ENCODE measurements at places on chromosomes 2 and 18.

GRCh38 chr18:44693030-44693784 lies 12.5 kb downstream of the SETBP1 start:
- no peak for DNase-seq

- DNase-seq = no peak
Measured at GRCh38 chr2:73937899-73938298, 11.2 kb downstream of the DGUOK start.

DNA sequence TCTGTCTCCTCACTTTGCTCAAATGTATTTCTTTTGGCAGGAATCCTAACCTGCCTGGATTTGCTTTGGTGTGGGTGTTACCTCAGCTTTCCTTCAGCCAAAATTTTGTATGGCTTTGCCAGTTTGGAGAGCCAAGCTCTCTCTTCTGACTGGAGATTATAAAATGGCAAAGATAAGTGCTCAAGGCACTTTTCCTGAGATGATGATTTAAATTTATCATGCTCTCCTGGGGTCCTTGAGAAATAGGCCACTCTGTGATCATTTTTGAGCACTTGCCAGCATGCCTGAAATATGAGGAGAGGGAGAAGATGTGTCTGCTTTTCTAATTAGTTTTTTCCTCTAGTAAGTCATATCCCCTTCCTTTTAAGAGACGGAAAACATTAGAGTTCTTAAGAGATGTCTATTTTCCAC lies 683.0 kb downstream of the SLC4A3 start:
- DNase-seq = no peak

GRCh38 chr18:59324623-59324971 lies 6.1 kb upstream of the CPLX4 start:
- no peak for DNase-seq

DNA sequence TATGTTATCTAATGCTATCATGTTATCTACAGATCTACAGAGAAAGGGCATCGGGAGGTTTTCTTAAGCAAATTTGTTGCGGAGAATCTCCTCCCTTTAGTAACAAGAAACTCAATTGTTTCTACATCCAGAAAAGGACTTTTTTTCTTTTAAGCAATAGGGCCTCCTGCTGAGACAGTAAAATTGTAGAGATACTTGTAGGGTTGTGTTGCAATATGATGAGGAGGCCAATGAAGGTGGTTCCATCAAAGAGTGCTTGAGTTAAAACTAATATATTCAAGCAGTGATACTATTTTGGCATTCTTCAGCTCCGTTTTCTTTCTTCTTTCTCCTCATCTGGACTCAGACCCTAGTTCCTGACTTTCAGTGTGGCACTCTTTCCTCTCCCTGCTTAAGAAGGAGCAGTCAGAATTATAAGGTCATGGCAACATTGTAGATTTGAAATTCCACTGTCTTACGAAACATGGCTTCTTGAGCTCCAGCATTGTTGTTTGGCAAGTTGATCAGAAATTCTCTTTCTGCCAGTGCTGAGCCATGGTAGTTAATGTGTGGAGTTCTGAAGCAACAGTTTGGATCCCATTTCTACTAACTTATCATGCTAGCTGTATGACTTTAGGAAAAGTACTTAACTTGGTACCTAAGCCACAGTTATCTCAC lies 202.0 kb upstream of the SLC14A2 start:
- no peak for DNase-seq

DNA sequence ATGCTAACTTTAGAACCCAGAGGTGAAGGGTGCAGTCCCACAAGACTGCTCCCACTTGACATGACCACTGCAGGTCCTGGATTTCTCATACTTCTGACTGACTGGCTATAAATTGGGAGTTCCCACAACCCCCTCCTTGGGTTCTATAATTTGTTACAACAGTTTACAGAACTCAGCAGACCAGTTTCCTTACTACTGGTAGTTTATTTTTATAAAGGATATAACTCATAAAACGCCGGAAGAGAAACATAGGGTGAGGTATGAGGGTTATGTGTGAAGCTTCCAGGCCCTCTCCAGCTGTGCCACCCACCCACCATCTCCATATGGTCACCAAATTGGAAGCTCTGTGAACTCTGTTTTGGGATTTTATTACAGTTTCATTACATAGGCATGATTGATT lies 839.6 kb downstream of the TSN start:
- DNase-seq = no peak

GRCh38 chr2:10035633-10036032 lies 7.7 kb upstream of the KLF11 start:
- no peak for DNase-seq

DNA sequence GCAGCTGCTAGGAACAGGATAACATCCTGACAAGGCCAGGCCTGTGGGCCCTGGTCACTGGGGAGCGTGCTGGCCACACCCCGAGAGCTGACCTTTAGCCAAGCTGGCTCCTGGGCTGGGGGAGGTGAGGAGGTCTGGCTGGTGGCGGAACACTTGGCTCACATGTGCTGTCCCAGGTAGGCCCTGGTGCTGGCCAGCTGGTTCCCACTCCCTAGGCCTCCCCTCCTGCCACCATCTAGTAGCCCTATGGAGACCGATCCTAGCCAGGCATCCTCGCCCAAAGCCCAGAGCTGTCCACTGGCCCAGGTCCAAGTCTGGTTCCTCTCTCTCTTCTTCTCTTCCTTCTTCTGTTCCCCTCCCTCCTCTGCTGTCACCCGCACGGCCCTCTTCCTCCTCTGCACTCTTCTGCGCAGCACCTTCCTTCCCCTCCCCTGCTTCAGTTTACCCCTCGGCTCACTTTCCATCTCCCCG lies 52.4 kb downstream of the TNS1 start:
- no peak for DNase-seq

DNA sequence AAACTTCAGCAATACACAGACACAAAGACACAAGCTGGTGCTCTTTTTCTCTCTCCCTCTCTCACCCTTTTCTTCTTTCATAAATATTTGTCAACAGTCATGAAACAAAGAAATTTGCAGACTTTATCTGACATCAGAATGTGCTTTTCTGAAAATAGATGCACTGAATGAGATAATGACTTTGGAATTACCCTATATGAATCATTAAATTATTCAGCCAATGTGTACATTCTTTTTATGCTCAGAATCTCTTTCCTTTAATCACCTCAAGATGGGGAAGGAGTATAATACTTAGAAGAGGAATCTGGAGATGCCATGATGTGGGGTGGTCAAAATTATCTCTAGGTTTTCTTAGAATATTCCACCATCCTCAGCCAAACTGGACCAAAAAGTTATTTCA lies 289.9 kb downstream of the LRRTM1 start:
- no peak for DNase-seq

GRCh38 chr18:25351280-25351775 lies 638 bp downstream of the ZNF521 start:
- no peak for DNase-seq

- DNase-seq = no peak
Measured at GRCh38 chr2:124698979-124699565, 674.0 kb downstream of the CNTNAP5 start.

DNA sequence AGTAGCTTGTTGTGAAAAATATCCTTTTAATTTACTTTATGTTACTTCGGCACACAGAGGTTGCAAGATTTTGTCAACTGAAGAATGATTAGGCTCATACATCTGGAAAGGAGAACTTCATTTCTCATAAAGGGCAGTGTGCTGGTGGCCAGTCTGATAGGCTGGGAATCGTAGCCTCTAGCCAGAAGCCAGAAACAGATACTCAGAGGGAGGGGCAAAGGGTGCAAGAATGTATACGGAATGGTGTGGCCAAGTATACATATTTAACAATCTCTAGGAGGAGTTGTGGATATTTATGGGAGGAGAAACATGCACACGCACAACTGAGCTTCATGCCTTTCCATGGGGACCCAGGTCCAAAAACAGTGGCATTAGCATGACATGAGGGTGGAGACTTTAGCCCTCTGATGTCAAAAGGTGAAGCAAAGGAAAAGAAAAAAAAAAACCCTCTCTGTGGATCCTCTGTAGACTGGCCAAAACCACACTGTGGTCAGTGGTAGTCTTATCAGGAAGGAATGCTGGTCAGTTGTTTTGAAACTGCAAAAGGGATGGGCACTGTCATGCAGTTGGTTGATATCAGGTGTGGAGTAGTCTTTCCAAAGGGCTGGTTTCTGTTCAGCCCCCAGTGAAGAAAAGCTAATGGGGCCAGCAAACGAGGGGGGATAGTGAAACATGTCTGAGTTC lies 34.9 kb upstream of the APCDD1 start:
- no peak for DNase-seq

- no peak for DNase-seq
Measured at GRCh38 chr18:21184396-21184996, 57.5 kb upstream of the GREB1L start.

DNA sequence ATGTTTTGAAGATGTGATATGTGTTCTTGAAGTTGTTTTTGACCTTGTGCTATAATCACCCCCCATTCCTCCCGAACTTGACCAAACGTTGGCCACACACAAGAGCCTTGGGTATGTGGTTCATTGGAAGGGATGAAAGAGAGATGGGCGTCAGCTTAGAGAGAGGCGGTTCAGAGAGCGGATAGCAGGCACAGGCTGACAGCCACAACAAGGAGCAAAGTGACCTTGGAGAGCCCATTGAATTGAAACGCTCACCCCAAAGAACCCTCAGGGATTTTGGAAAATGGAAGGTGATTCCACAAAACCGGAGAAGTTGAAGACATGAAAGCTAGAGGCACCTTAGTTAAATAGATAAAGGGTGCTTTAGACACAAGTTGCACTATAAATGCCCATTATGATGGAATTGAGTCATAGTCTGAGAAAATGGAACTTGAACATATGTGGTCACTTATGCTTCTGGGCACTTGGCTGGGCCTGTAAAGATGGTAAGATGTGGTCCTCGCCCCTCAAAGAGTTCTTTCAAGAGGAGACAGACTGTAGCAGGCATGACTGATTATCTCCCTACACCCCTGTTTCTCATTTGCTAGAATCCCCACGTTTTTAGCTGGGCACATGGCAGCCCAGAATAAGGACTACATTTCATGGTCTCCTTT lies 188.5 kb upstream of the HAAO start:
- no peak for DNase-seq

GRCh38 chr2:71716697-71717624 lies 263.6 kb downstream of the DYSF start:
- DNase-seq = peak; percentile 92

DNA sequence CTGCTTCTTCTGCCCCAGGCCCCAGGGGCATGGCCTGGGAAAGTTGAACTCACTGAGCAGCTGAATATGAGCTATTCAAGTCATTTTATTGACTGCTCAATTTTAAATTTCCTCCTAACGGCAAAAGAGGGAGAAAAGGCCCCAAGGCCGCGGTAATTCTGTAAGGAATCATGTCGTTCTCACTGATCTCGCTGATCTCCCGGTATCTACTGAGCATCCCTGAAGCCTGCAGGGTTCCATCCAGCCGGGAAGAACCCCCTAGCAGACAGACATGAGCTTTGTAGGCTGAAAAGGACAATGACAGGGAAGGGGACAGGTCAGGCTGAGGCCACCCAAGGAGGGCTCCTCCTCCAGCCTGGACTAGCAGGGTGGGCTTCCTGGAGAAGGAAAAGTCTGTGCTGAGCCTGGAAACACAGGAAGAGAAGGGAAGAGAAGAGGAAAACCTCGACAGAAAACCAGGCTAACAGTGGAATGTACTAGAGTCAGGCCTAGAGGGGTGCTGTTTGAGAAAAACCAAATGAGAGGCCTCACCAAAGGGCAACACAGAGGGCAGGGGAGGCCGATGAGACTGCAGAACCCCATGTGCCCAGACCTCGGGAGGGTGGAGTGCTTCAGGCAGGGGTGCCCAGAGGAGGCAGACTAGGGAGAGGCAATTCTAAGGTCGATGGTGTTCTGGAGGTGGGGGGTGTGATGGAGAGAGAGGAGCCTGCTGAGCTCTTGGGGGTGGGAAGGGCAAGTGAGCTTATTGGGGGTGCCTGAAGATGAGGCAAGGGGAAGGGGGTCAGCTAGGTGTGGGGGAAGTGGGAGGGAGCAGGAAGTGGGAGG lies 2.9 kb upstream of the NPPC start:
- DNase-seq = no peak
